Stimulated activated CD4-positive, alpha-beta T cell treated with anti-CD3 and anti-CD28 coated beads, TNF-alpha, amount 100 ng/mL, for 4 hours (primary cell): ENCODE measurements at places on chromosomes 5 and 9.

GRCh38 chr9:106885451-106885850 lies 22.5 kb downstream of the ZNF462 start:
- DNase-seq = no peak

GRCh38 chr5:178577376-178577839 lies 12.8 kb downstream of the COL23A1 start:
- DNase-seq = no peak

DNA sequence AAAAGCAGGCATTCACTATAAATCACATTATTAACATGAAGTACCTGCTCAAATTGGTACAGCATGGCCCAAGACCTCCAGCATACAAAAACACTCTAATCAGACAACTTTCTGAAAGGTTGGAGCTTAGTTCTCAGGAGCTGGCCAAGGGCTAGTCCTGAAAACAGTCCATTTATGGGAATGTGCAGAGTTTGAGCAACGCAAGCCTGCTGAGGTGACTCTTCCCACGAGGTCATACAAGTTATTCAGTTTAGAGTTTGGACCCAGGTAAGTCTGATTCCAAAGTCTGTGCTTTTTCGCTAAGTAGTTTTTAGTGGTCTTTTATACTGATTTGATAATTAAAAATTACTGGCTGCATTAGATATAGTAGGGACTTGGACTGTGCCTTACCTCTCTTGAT lies 52.6 kb downstream of the AP3S1 start:
- DNase-seq = no peak

GRCh38 chr9:20417373-20418080 lies 204.8 kb downstream of the MLLT3 start:
- DNase-seq = no peak

GRCh38 chr5:1161108-1161832 lies 40.1 kb upstream of the SLC6A19 start:
- DNase-seq = no peak

- no peak for DNase-seq
These were observed 275.2 kb downstream of the CSNK1G3 start for GRCh38 chr5:123787136-123787535.

- DNase-seq = no peak
These were observed 1070.2 kb upstream of the ACO1 start for GRCh38 chr9:31314241-31314640.

- no peak for DNase-seq
These were observed 20.5 kb downstream of the MRPL36 start for GRCh38 chr5:1779021-1779680.

- no peak for DNase-seq
These were observed 1.2 kb downstream of the ABO start for GRCh38 chr9:133273819-133274218.

DNA sequence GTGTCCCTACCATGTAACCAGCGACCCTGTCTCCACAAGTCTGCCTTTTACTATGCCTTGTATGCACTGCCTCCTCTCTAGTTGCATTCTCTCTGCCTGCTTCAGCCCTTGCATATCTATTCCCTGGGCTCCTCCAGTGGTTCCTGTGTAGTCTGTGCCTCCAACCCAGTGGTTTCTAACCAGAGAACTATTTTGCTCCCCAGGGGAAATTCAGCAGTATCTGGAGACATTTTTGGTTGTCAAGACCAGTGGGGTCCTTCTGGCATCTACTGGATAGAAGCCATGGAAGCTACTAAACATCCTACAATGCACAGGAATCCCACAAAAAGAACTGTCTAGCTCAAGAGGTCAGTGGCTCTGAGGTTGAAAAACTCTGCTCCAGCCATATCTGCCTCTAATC lies 224.1 kb upstream of the RASEF start:
- DNase-seq = no peak

DNA sequence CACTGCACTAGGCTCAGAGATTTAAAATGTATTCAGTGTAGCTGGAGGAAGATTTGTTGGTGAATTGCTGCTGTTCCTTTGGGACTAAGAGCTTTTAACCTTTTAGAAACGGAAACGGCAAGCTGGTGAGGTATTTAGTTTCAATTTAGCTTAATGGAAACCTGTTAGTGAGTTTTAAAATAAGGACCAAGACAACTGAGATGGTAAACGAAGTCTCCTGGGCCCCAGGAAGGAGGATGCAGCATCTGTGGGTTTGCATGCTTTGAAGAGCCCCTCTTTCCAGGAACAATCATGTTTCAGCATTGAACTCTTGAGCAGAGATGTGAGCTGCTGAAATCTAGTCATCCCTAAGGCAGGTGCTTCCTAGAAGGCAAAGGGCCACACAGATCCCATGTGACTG lies 16.5 kb downstream of the DNAI1 start:
- DNase-seq = no peak

GRCh38 chr9:124259158-124259808 lies 1.5 kb downstream of the NEK6 start:
- no peak for DNase-seq

- no peak for DNase-seq
These were observed 662.9 kb upstream of the ZNF608 start for GRCh38 chr5:125409234-125409860.

DNA sequence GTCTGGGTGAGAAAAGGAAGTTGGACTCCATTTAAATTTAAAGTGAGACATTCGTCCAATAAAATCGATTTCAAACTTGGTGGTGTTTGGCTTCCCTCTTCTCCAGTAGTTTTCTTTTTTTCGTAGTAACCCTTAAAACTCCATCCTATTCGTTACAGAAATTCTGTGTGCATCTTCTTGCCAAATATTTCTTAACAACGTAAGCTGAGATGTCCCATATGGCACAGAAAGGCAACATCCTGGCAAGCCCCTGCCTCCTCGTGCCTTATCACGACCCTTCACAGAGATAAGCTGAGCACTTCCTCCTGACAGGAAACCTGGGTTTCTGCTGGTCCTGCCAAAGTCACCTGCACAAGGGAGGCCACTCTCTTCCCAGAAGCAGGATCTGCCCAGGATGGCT lies 11.8 kb upstream of the ADAMTS2 start:
- no peak for DNase-seq

- DNase-seq = no peak
These were observed 7.6 kb downstream of the NAIF1 start for GRCh38 chr9:128059365-128059983.

DNA sequence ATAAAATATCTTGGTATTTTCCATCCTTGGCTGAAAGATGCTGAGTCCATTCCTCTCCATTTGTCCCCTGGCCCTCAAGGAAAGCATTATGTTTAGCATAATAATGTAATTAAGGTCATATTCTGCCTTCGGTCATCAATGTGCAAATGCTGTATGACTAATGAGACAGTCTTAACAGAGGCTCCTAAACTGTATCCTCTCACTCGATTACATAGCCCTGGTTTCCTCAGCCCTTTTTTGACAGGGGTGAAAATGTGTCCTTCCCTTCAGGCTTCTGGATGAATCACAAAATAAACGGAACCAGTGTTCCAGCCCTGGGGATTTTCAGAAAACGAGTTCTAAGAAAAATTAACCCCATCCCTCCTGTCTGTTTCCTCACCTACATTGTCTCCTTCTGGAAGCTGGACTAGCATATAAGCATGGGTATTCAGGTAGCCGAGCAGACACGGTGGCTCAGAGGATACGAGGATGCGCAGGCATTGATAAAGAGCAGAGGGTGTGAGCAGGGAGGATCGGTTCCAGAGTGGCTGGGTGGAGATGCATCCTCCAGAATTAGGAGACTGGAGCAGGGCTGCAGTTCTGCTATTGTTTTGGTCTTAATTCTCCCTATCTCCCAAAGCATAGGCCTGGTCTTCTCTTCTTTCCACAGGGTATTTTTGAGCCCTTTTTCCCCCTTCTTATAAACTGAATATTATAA lies 742.9 kb downstream of the TLR4 start:
- DNase-seq = no peak

DNA sequence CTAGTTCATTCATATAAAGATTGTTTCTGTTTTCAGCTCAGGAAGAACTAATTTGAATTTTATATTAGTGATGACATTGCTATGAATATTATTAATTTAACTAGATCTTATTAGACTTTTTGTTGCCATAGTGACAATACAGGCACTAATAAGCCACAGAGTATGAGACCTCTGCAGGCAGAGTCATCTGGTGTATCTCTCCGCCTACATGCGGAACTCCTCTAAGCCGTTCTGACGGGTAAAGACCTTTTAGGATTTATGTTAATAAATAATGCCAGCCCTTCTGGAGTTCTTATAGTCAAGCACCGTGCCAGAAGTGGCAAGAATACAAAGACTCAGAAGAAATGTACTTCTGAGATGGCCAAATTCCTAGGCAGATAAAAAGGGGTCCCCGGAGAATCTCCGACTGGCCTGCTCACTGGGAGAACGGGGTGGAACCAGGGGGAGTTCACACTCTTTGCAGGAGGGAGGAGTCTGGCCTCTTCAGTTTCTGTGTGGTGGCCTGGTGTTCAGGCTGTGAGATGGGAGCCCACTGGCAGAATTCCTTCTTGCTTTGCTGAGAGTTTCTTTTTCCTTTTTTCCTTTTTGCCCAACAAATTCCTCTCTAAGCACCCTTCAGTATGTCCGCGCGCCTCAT lies 85.1 kb upstream of the IL12B start:
- no peak for DNase-seq

DNA sequence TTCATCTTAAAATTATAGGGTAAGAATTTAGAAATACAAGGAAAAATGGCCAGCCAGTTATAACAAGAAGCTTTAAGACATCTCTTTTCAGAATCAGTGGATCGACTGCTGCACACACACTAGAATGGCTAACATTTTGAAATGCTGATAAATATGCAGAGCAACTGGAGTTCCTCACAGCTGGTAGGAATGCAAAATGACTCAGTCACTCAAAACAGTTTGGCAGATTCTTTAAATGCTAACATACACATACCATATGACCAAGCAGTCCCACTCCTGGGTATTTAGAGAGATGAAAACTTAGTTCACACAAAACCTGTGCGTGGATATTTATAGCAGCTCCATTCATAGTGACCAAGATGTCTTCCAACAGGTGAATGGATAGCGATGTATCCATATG lies 23.2 kb upstream of the PSAT1 start:
- DNase-seq = no peak

- DNase-seq = no peak
These were observed 232.5 kb downstream of the SPATA31A1 start for GRCh38 chr9:39587844-39588499.

DNA sequence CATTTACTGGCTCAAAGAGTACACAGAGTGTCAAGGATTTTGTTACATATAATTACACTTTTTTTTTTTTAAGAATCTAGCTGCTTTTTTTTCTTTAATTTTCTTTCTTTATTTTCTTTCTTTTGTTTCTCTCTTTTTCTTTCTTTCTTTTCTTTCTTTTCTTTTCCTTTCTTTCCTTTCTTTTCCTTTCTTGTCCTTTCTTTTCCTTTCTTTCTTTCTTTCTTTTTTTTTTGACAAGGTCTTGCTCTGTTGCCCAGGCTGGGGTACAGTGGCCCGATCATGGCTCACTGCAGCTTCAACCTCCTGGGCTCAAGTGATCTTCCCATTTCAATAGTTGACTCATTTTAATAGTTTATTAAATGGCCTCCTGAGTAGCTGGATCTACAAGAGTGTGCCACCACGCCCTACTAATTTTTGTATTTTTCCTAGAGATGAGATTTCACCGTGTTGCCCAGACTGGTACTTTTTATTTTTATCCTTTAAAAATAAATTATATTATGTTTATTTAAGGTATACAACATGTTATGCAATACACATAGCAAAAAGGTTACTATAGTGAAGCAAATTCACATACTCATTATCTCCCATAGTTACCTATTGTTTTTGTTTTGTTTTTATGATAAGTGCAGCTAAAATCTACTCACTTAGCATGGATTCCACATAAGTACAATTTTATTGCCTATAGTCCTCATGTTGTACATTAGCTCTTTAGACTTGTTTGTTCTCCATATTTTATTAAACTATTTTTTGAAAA lies 381.5 kb upstream of the KLF4 start:
- no peak for DNase-seq

DNA sequence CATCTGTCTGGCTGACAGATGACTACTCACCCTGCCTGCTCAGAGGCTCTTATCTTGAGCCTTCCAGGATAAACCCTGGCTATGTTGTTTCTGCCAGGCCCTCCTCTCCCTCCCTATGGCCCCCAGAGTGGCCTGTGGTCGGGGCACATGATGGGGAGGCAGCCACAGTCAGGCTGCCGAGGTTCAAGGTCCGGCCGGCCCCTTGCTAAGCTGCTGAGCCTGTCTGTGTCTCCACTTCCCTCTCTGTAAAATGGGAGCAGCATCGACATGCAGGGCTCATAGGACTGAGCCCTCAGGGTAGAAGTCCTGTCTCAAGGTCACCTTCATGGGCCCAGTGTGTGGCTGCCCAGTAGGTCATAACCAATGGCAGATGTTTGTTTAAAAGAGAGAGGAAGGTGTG lies 28.5 kb downstream of the WNK2 start:
- no peak for DNase-seq

- DNase-seq = no peak
These were observed 65.4 kb downstream of the DRD1 start for GRCh38 chr5:175378444-175379028.

DNA sequence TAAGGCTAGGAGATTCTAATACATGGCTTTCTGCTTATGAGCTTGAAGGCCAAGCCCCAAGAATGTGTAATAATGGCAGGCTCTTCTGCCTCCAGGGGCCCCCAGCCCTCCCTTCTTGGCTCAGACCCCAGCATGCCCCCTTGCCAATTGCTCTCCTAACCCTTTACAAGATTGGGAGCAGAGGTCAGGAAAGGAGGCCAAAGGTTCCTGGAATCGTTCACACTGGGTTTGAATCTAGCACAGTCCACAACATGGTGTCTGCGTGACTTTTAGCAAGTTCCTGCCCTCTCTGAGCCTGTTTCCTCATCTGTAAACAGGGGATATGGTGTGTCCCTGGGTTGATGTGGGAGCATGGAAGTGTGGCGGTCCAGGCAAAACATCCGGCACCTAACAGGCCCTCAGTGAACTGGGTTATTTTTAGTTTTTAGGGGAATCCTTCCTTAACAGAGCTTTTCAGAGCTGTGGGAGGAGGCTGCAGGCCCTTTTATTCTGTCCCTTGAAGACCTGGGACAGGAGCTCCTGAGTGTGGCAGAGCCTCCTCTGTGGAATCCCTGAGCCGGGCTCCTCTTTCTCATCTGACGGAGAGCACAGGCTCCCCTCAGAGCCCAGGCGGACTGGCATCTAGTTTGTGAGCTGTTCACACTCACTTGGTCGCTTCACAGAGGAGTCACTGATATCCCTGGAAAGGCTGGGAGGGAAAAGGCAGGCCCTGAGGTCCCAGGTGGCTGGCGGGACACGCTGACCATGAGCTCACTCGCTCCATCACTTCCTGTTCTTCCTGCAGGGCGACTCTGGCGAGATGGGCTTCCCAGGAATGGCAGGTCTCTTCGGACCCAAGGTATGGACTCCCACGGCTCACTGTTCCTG lies 23.4 kb upstream of the ORM1 start:
- no peak for DNase-seq

- DNase-seq = no peak
These were observed 51.9 kb downstream of the NIPAL4 start for GRCh38 chr5:157511651-157512644.

GRCh38 chr9:34506623-34507022 lies 16.2 kb downstream of the ENHO start:
- DNase-seq = no peak

GRCh38 chr5:117973785-117974184 lies 1014.6 kb downstream of the DTWD2 start:
- no peak for DNase-seq
